ENCODE measurements at places on chromosomes 3 and 15.

DNA sequence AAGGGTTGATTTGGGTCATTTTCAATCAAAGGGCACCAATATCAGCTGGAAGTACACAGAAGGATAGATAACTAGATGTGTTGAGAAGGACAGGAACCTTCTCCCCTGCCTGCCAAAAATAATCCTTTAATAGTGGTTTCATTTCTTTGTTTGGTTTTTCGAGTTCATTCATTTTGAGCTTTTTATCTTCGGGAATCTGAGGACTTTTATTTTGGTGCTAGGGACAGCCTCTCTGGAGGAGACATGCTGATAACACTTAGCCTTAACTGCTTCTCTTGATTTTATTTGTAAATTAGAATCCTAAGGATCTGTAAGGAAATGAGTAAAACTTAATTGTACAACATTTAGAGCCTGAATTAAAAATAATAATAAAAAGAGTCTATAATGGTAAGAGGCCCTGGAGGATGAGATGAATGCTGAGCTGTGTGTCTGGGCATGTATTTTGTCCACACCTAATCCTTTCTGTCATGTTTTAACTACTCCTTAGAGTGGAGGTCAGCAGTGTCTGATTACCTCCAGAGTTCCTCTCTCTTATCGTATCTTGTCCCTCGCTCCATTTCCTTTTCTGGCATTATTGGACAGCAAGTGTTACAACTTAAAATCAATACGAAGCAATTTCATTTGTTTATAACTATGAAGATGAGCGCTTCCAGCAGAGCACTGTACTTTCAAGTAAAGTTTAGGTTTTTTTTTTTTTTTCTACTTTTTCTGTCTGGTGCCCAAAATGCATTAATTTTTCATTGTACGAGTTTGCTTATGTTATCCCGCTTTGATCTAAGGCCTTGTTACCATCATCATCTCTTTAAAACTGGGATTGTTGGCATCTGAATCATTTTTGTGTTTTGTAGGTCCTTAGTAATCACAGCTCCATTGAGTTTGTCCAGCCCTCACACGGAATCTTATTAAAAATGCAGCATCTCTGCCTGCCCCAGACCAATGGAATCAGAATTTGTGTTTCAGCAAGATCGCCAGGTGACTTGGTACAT lies 22.8 kb downstream of the PTPRG start:
- no peak for DNase-seq

DNA sequence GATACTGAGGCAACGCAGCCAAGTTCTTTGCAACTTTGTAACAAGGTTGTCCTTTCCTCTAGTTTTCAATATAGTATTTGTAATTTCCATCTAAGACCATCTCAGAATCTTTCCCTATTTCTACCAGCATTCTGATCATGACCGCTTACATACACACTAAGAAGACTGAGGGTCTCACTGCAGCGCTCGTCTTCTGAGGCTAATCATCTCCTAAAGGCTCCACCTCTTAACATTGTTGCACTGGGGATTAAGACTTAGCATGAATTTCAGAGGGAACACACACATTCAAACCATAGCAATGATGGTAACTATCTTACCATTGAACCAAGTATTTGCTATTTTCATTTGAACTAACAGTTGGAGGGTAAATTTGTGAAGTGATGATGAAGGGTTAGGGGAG lies 463.3 kb upstream of the CCDC54 start:
- DNase-seq = no peak

- DNase-seq = no peak
These were observed 3.7 kb downstream of the WNT5A start for GRCh38 chr3:55483196-55484095.

GRCh38 chr15:95674031-95674430 lies 656.5 kb upstream of the NR2F2 start:
- no peak for DNase-seq

- DNase-seq = no peak
These were observed 771.6 kb upstream of the NR2F2 start for GRCh38 chr15:95558916-95559315.

DNA sequence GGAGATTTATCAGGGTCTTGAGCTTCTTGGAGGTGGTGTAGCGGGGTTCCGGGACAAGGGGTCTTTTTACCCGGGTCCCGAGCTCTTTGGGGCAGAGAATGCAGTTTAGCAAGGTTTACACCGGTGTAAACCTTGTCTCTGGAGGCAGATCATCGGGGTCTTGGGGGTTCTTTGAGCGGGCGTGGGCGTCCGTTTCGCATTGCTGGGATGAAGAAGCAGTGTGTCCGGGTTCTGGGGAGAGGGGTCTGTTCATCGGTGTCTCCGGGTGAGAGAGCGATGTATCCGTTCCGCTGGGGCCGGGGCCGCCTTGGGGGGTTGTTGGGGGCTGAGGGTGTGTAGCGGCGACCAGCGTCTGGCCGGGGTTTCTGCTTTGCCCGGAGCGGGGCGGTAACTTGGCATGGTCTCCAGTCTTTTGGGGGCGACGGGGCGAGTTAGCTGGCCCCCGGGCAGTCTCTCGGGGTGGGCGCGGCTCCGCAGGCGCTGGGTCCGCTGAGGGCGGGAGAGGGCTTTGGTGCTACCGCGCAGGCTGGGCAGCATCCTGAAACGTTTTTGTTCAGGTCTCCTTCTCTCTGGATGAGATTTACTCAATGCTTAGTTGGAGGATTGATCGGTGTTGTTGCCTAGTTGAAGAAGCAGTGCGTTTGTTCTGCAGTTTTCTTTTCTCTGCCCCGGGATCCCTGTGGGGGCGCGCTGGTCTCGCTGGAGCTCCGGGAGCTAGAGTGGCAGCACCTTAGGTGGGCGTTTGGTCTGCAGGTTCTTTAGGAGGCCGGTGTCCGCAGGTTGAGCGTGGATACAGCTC lies 843 bp downstream of the GLCE start:
- peak; percentile 37 for DNase-seq

DNA sequence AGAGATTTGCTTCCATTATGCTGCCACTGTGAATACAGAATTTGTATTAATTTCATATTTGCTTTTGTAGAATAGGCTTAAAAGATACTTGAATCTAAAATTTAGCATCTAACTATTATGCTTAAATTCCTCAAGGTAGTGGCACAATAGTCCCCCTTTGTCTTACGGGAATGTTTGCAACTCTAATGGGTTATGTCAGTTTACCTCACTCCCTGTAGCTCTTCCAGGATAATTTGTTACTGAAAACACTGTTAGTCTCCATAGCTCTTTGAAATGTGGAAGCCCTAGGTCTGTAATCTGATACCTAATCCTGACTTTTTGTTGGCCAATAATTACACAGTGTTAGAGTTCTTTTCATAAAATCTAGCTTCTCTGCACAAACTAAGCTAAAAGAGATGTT lies 433.4 kb downstream of the PYDC2 start:
- no peak for DNase-seq

DNA sequence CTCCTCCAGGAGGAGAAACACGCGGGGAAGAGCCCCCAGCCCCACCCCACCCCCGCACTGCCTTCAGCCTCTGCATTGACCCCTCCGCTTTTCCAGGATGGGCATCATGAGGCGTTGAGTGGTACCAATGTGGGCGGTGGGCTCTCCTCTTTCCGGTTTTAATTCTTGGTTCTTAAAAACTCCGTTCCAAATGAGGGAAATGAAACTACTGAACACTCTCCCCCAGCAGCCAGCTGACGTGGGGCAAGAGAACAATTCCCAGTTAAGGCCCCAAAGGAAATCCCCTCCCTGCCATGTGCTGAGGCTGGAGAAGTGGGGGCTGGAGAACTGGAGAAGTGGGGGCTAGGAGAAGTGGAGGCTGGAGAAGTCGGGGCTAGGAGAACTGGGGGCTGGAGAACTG lies 5.3 kb upstream of the NRROS start:
- DNase-seq = no peak

DNA sequence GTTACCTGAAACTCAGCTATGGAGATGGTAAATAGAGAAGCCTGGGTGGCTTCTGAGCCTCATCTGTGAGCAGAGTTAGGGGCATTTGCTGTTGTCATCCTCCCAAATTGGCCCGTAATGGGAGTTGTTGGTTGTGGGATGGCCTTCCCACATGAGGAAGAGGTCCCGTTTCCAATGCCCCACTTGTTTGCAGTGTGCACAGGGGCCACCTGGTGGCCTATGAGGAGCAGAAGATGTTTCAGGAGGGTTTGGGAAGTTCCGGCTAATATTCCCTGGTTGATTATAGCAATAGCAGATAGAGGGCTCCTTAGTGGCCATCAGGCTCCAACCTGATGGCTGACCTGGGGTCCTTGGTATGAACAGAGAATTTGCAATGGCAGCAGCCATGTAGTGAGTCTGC lies 1546.5 kb downstream of the OTOL1 start:
- DNase-seq = no peak

GRCh38 chr3:72411843-72412242 lies 436.4 kb downstream of the SHQ1 start:
- no peak for DNase-seq

DNA sequence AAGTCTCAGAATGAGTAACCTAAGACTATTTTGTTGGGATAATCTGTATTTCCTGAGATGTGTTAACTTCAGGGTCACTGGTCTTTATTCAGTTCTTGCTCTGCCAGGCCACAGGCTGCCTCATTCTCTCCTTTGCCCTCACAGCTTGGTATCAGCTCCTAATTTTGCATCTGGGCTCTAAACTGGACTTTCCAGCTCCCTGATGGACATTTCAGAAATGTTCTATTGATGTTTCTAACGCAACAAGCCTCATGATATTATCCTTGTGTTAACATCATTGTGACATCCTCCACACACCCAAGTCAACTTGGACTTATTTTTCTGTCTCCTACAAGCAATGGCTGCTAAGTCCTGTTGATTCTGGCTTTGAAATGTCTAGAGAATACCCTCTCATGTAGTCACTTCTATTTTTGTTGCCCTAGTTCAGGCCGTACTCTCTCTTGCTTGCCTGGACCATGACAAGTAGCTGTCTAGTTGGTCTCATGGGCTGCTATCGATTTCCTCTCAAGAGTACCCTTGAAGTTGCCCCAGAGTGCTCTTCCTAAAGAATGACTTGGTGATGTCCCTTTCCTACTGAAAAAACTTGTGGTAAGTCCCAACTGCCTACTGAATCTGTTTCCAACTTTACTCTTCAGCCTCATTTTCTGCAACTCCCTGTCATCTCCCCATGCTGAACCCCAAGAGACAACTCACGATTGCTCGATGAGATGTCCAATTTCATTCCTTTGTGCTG lies 52.7 kb downstream of the CHST2 start:
- DNase-seq = no peak

DNA sequence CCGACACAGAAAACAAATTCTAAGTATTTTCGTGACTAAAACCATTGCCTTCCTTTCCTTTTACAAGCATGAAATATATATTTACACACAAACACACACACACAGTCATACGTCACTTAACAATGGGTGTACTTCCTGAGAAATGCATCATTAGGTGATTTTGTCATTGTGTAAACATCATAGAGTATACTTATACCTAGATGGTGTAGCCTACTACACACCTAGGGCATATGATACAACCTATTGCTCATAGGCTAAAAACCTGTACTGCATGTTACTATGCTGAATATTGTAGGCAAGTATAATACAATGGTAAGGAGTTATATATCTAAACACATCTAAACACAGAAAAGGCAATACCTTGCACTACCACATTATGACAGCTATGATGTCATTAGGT lies 28.6 kb downstream of the COL6A5 start:
- DNase-seq = no peak

DNA sequence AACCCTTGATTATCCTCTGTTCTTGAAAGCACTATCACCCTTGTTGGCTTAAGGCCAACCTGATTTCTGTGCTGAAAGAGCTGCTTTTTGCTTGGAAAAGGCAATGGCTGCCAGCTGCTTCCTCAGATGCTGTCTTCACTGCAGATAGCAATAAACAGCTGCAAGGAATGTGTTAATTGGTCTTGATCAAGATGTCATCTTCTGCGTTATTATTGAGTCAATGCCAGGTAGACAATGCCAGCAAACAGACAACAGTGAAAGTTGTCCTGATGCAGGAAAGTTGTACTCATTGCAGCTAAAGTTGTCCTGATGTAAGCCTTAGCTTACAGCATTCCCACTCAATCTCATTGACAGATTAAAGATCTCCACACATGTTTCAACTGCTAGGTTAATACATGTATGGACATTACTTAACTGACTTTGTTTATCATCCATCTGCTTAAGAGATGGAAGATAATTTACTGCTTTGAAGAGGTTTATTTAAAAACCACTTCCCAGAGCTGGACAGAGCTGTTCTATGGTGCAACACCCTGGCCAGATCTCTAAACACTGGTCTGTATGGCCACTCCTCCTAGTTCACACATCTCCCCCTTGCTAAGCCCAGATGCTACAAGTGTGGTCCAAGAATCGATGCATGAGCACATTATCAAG lies 251.0 kb upstream of the MCTP2 start:
- DNase-seq = no peak

GRCh38 chr3:117630469-117630868 lies 920.9 kb downstream of the TUSC7 start:
- DNase-seq = no peak

DNA sequence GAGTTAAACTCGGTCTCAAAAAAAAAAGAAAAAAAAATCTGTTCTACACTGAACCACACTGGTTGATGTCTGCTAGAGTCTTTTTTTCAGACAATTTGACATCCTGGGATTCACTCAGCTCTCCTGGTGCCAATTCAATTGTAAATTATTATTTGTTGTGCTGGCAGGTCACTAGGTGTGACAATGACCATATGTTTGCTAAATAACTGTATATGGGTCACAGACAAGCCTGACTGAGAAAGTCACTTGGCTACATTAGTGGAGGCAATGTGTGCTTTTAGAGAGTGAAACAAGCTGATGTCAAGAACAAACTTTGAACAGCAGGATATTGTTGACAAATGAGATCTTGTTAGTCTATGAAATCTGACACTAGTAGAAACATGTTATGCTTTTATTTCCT lies 1379.1 kb downstream of the ZPLD1 start:
- no peak for DNase-seq

DNA sequence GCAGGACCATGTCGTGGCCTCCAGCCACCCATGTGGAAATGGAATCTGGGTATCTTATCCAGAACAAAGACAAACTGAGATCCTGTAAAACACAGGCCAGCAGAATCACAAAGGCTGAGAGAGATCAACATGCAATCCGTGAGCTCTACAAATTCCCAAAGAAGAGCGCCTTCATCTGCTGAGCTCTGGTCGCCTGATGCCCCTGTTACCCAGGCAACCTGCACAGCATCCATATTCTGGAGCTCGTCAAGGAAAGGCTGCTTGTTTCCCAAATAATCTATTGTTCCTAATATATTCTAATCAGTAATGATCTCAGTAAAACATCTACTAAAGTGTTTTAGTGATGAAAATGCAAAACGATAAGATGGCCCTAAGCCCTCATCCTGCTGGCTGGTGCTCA lies 133.6 kb downstream of the OCA2 start:
- no peak for DNase-seq

DNA sequence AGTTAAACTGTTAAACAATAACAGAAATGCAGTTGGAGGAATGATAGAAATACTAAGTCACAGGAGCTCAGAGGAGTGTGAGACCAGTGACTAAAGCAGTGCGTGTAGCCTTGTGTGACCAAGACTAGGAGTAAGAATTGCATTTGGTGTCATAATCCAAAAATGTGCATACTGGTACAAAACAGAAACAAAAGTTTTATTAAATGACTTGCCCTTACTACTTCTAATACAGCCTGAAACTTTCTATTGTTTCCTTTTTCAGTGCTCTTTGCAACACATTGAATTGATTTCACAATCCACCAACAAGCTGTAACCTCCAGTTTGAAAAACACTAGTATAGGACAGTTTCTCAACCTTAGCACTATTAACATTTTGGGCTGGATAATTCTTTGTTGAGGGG lies 17.1 kb downstream of the SNX1 start:
- DNase-seq = no peak

- DNase-seq = no peak
These were observed 2.1 kb upstream of the ARMC8 start for GRCh38 chr3:138184994-138185393.

All from endothelial cell (in vitro differentiated cells).